ENCODE measurements at places on chromosomes 5 and 9.
A peak's percentile ranks its signal among the peaks of the same experiment; 100 is the strongest.

GRCh38 chr5:29015523-29015922 is 1977.1 kb upstream of the CDH9 start:
- no peak for DNase-seq

DNA sequence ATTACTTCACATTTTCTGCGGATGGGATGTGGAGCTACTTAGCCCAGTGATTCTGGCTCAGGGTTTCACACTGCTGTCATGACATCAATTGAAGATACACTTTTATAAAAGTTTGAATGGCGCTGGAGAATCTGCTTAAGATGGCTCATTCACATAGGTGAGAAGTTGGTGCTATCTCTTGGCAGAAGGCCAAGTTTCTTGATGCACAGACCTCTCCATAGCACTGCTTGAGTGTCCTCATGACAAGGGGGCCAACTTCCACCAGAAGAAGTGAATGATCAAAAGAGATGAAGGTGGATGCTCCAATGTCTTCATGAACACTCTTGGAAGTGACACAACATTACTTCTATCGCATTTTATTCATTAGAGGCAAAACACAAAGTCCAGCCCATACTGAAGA is 403.7 kb upstream of the CCNG1 start:
- no peak for DNase-seq

- DNase-seq = no peak
These were observed 648.2 kb downstream of the SLCO4C1 start for GRCh38 chr5:101647861-101648260.

DNA sequence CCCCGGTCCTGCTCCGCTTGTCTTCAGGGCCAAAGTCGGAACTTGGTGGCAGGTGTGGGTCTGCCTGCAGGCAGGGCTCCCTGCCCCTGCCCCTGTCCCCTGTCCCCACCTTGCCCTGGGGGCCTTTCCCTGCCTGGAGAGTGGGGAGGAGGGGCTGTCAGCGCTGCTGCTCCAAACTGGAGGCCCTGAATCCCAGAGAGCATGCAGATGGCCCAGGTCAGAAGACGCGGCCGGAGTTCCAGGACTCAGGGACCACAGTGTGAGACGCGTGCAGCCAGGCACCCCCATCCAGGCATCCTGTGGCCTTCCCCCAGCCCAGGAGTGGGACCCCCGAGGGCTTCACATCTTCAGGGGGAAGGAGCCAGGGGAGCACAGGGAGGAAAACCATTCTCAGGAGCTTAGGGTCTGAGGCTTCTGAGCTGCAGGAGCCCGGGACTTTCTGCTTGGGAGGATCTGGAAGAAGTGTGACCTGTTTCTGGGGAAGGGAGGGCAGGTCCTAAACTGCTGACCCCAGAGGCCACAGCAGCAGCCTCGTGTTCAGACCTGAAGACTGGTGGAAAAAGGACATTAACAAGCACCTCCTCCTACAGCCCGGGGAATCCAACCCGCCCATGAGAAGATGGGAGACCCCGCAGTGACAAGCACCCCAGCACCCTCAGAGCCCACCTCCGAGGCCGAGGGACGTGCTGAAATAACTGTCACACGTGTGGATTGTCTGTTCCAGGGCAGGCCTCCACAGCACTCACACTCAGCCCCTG is 38.0 kb downstream of the RASGEF1C start:
- no peak for DNase-seq

DNA sequence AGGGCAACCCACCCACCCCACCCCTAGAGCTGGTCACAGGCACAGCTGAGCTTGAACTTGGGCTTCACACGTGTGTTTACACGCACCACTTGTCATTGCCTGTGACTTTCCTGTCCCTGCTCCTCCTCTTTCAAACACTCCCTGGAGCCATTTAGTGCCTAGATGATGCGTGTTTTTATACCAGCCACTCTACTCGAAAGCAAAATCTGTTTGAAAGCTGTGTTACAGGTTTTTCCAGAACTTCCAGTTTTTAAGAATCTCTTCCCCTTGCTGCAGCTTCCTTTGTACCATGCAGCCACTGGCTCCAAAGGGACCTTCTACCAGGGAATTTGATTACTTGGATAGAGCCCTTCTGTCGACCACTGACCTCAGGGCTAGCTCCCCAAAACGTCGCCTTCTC is 78.8 kb upstream of the SPRY4 start:
- DNase-seq = no peak

DNA sequence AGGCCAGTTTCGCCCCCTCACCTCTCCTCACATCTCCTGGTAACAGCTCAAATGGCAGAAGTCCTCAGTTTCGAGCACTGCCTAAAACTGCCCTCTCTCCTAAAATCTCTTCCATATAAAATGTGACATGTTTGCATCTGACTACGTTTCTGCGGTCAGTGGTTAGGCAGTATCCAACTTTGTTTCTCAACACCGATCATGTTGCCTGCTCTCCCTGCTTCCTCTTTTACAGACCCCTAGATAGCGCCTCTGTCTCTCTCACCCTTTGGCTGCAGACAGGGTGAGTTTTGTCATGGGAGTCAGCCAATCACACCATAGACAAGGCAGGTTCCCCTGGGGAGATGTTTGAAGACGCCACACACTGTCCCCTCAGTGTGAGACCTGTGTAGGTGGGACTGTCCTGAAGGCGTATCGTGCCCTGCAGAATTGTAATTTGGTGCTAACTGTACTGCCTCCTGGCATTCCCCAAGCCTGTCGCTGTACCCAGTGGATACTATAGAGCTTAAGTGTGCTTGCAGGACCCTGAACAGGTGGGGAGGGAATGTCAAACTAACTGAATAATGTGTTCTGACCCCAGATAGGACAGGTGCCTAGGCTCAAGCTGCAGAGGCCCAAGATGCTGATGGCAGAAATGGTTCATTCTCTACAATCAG is 1.1 kb downstream of the HEXB start:
- peak; percentile 54 for DNase-seq

DNA sequence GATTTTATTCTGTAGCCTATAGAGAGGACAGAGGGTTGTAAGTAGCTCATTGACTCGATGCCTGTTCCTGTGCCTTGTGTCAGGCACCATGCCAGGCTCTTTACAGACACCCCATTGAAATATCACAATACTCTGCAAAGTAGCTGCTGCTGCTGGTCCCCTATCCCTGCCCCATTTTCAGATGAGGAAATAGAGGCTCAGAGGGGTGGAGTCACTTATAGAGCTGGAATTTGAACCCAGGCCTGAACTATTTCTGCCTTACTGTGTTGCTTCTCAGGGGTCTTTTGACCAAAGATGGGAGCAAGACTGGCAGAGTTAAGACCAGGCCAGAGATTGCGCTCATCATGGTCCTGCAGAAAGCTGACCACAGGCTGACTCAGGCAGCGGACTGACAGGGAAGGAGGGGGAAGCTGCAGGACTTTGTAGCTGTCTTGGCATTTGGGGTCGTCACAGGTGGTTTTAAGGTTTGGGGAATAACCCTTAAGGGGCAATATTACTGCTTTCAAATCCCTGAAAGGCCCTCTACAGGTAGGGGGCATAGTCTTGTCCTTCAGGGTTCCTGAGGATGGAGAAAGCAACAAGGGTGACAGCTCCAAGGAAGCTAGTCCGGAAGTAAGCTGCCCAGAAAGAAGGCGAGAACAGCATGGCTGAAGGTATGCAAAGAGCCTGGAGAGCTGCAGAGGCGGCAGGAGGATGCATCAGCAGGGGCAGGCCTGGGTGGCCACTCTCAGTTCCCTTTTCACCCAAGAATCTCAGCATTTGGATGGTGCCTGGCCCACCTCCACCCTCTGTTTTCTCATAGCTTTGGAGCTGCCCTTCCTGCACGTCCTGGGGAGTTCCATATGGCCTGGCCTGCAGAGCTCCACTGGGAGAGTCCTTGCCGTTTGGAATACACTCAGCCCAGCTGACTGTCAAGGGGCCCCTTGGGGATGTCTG is 18.3 kb upstream of the NDST1 start:
- peak; percentile 68 for DNase-seq

GRCh38 chr9:88775559-88775958 is 215.7 kb upstream of the S1PR3 start:
- DNase-seq = peak; percentile 73

DNA sequence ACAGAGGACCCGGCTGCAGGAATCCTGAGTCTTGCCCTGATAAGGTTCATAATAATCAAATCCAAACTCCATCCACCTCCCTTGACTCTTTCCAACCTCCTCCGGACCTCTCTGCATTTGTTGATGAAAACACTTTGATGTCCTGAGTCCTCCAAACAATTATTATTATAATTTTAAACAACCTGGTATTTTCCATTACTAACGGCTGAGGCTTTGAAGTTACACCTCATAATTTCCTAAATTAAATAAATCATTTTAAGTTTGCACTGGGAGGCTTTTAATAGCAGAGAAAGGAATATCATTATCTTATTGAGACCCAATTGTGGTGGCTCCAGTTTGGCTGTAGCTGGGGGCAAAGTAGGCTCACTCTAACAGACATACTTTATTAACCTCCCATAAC is 9.5 kb downstream of the MSX2 start:
- no peak for DNase-seq

DNA sequence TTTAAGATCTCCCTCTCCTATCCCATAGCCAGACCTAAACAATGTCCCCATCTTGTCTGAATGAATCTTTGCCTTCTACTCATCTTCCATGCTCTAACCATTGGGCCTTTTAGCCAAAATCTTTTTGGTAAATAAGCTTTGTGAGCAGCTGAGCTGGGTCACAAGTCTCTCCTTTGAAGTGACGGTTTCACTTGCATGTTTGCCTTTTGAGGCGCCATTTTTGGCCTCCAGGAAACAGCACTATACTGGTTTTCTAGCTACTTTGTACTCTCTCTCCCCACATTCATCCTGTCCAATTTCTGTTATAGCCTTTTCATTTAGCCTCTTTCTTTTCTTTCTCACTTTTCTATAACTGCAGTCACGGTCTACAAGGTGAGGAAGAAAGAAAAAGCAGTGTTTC is 195.5 kb upstream of the C9orf72 start:
- no peak for DNase-seq

GRCh38 chr5:179186801-179187200 is 126.6 kb downstream of the ZNF354C start:
- no peak for DNase-seq

- DNase-seq = peak; percentile 72
These were observed 981.2 kb downstream of the TLE4 start for GRCh38 chr9:80552931-80553330.

DNA sequence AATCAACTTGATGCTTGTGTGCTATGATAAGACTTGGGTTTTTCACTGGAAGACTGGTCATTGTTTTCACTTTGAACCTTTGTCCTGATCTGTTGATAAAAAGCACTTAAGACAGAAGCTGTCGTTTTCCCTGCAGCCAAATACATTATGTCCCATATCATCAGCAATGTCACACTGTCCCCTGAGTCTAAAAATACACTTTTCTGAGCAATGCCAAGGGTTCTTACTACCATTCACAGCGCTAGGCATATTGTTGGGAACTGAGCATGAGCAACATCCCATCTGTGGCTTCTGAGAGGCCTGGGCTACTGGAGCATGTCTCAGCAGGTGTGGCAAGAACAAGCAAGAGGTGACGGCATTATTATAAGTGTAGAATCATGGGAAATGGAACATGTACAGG is 81.8 kb downstream of the SEMA6A start:
- no peak for DNase-seq

GRCh38 chr9:71223953-71224538 is 102.6 kb upstream of the TRPM3 start:
- DNase-seq = no peak

DNA sequence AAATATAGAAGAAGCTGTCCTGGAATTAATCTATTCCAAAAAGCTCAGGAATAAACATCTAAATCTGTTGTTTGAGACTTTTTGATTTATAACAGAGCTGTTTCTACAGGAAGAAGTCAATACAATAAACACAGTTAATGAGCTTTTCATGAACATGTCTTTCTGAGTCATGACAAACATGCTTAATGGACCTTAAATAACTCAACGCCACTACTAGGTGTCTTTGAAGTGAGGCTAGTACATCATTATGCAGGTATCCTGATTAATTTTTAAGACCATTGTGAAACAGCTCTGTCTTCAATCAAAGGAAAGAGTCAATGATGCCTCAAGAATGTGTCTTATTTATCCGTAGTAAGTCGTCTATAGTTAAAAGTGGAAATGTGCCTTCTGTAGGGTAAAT is 131.6 kb downstream of the GABRB2 start:
- DNase-seq = no peak

DNA sequence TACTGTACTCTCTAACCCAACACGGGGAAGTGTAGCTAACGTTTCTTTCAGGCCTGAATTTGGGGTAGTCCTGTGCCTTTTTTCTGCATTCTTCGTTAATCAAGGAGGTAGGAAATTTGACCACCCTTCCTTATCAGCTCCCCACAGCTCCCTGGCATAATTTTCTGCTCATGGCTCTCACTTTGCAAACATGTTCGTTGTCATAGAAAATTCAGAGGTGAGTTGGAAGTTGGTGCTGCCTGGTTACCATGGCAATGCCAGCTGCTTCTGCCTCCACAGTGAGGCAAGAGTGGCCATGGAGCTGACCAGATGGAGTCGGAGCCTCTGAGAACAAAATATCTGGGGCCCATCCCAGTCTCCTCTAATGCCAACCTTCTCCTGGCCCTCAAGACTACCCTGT is 116.6 kb upstream of the BOD1 start:
- no peak for DNase-seq

DNA sequence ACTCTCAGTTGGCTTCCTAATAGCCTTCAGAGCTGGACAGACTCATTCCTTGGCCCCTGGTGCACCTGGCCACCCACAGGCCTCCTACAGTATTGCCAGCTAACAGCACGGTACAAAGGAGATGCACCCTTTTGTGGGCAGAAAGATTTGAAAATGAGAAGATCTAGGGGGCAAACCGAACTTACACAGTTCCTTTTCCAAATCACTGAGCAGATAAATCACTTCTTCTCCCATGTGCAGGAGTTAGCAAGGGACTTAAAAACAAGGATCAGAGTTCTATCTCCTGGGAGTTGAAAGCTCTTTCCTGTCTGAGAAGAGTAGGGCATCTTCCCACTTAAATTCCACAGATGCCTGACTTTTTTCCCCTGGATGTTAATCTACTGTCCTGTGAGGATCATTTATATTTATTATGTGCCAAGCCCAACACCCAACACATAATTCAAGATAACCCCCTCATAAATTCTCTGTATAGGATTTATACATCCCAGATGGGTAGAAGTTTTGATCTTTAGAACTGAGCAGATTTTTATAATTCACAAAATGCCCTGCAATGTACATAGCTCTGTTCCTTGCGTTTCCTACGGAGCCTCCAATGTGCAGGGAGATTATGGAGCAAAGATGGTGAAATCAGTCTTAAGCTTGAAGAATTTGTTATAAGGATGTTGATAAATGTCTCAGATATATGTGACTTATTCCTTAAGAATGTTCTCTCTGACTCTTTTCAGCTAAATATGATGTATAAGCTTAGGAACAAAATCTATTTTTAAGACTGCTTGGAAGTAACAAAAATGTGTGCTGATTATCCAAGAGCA is 207.2 kb upstream of the DAPK1 start:
- DNase-seq = peak; percentile 94

DNA sequence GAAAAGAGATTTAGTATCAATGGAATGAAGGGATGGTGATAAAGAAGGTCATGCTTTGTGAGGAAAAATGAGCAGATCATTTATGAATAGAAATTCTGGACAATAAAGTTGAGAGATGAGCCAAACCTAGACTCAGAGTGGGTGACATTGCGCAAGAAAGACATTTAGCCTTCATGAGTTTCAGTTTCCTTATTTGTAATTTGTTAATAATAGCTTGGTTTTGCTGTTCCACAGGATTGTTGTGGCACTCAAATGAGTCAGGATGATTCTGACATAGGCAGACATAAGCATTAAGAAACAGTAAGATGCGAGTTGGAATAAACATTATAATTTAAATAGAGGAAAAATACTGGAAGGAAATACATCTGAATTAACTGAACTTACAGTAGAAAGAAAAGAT is 34.8 kb downstream of the ITGA2 start:
- peak; percentile 95 for DNase-seq

- peak; percentile 22 for DNase-seq
These were observed 4.1 kb upstream of the SEMA5A start for GRCh38 chr5:9549941-9550340.
